ENCODE measurements at places on chromosomes 2 and 18.

DNA sequence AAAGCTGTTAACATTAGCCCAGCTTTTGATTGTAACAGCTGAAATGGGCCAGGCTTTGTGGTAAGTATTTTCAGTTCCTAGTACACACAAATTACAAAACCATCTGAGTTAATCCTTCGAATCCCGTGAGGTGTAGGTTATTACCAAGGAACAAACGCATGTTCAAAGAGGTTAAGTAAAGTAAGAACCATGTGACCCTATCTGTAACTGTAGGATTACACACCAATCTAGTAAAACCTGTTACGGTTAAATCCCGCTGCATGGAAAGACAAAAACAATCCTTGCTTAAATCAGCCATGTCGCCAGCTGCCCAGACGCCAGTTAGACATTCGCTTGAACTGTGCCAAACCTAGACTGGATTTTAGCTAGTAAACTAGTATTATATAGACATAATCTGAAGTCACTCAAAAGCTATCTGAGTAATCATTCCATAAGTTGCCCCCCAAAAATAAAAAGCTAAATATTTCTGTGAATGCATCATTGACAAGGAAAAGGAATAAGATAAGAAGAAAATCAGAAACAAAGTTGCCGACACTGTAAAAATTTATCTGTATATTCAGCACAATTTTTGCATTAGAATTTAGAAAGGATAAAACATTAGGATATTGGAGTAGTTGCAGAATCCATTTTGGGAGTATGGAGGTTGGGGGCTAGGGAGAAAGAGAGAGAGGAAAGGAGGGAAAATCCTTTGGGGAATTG lies 638.0 kb downstream of the CNTNAP5 start:
- DNase-seq, result no peak

DNA sequence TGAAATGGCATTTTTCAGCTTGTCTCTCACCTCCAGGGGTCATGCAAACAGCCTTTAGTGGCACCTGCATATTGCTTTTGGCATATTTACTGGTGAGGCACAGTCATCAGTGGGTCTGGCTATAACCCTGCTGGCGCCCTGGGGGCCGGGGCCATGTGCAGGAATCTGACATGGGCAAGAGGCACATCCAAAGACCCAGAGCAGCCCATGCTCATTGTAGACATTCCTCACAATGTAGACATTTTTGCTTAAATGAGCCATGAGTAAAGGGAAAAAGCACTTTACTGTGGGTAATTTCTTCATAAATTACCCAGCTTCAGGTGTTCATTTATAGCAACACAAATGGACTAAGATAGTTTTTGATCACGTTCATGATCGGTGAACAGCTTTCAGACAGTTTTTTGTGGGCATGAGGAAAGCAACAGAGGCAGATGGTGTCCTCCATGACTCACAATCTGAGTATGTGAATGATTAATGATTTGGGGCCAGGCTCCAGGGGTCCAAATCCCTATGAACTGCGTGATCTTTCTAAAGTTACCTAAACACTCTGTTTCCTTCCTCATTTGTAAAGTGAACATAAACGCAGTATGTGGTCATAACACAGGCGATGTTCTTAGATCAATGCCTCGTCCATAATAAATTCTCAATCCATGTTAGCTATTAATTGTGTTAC lies 85.8 kb downstream of the LIPG start:
- no peak for DNase-seq

- no peak for DNase-seq
Observed at GRCh38 chr2:39506215-39506614, 69.1 kb upstream of the MAP4K3 start.

DNA sequence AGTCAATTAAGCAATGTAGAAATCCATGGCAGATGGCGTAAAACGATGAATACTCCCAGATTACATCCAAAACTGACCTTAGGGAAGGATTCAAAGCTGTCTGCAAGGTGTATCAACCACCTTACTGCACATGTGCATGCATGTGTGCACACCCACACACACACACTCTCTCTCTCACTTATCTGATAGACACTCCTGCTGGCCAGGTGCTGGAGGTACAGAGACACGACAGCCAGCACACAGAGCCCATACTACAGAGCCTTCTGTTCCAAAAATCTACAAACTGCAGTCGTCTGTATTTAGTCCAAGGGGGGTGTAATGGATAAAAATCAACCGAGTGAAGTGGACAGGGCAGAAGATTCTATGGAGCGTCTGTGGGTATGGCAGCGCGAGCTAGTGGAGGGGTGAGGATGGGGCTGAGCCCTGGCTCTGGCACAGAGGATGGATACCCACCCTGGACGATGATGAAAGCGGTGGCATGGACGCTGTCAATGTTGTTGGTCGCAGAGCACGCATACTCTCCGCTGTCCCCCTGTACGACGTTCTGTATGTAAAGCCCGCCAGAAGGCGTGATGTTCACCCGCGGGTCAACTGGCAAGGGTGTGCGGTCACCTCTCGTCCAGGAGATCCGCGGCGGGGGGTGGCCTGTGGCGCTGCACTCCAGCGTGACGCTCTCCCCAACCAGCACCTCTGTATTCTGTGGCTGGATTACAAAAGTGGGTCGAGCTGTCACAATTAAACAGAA lies 78.4 kb downstream of the PXDN start:
- no peak for DNase-seq

- no peak for DNase-seq
Observed at GRCh38 chr2:225781991-225782390, 382.5 kb downstream of the NYAP2 start.

DNA sequence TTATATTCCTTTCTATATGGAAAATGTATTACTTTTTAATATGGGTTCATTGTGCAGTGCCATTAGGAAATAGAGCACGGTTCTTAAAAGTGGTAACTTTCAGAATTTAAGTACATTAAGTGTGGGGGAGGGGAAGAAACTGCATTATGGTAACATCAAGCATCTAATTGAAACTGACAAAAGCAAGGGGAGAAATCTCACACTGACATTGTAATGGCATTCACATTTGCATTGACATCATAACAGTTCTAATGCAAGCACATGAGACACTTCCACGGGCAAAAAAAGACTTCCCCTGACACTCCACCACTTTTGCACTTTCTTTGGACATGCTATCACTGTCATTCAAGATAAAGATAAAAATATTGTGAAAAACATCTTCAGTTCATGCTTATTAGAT lies 431.3 kb upstream of the SMIM21 start:
- no peak for DNase-seq

- DNase-seq, result no peak
Observed at GRCh38 chr2:24744356-24744755, 48.8 kb downstream of the PTRHD1 start.

- no peak for DNase-seq
Observed at GRCh38 chr2:216385478-216385877, 13.2 kb upstream of the MARCHF4 start.

DNA sequence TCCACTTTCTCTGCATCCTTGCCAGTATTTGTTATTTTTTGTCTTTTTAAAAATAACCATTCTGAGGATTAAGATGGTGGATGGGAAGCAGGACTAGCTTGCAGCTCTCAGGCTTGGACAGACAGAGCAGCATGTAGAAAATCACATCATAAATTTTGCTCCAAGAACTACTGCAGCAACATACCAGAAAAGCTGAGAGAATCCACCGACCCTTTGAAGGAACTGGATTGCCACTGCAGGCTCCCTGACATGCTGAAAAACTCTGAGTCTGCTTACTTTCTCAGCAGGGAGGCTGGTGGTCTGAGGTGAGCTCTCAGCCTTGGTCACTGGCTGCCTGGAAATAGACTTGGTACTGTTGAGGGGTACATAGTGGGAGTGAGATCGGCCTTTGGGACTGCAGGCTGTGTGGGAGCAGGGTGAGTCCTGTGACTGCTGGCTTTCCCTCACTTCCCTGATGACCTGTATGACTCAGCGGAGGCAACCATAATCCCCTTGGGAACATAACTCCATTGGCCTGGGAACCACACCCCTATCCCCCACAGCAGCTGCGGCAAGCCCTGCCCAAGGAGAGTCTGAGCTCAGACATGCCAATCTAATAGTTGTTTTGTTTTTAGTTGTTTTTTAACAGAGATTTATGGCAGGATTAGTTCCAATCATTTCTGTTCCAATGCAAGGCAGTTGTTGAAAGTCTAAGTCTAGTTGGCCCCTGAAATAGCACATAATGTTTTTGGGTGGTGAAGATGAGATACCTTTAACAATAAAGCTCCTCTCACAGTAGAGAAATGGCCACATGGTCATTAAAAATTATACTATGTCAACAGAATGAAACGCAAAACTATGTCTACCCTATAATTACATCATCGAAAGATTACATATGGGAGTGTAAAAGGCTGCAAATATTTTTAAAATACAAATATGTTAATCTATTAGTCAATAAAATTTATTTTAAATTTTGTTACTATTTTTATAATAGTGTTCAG lies 414.2 kb upstream of the CHAC2 start:
- no peak for DNase-seq

- no peak for DNase-seq
Observed at GRCh38 chr2:3839476-3839875, 136.1 kb downstream of the DCDC2C start.

DNA sequence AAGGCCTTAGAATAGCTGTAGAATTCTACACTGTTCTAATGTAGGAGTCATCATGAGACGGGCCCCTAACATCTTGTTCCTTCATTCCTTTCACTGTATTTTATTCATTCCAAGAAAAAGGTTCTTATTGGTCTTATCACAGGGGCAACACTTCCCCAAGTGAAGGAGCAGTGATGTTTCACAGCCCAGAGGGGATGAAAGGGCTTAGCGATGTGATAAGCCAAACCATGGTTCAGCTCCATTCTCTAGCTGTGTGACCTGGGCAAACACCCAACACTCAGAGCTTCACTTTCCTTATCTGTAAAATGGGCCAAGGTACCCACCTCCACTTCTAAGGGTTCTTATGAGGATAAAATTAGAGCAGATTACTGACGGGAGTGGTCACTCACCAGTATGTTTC lies 25.4 kb upstream of the HS6ST1 start:
- no peak for DNase-seq

GRCh38 chr2:241489733-241490680 lies 18.4 kb downstream of the STK25 start:
- DNase-seq, result no peak

DNA sequence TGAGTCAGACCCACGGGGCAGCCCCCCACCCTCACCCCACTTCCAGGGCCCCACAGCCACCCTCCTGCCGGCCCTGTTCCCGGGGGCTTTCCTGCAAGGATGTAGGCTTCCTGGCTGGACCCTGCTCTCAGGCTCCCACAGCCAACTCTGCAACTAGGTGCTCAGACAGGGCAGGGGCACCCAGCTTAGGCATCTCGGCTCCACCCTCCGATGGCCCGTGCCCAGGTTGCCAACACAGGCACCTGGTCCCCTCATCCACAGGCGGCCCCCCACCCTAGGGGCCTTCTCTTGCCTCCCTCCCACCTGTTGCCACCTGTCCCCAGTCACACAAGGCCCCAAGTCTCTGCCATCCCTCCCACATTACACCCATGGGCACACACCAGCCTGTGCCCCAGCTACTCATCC lies 34.6 kb downstream of the HS6ST1 start:
- no peak for DNase-seq

DNA sequence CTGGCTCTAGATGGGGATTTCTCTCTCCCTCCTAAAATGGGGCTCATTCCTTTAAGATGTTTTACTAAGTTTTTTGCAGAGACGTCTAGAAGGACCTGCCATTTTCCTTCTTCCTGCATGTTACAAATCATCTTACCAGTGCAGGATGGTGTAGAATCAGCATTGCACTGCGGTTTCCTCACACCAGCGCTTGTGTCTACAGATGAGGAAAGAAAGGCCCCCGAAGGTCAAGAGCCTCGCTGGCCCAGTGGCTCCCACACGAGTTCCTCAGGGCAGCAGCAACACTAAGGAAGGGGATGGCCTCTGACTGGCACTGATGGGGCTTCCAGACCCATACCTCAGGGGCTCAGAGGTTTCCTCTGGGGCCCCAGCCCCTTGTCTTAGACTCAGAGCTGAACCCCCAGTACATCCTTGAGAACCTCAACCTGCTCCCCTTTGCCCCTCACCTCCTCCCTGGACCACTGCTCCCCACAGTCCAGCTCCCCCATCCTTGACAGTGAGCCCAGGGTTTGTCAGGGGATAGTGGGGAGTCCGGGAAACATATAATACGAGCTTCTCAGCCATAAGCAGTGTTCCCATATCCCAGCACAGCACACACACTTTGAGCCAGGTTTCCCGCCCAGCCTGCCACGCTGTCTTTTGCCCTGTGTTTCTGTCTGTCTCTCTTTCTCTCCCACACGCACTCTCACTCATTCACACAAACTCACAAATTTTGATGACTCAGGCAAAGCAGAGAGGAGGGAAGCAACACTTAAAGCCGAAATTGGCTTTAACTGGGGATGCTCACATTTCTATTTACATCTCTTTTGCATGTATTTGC lies 29.4 kb downstream of the ZFP36L2 start:
- DNase-seq, result no peak

GRCh38 chr2:219571311-219572236 lies at the start of gene OBSL1:
TSS of gene OBSL1 (minus strand) at chr2:219571539. CDS start at chr2:219571232, 307 bp downstream.
- no peak for DNase-seq

DNA sequence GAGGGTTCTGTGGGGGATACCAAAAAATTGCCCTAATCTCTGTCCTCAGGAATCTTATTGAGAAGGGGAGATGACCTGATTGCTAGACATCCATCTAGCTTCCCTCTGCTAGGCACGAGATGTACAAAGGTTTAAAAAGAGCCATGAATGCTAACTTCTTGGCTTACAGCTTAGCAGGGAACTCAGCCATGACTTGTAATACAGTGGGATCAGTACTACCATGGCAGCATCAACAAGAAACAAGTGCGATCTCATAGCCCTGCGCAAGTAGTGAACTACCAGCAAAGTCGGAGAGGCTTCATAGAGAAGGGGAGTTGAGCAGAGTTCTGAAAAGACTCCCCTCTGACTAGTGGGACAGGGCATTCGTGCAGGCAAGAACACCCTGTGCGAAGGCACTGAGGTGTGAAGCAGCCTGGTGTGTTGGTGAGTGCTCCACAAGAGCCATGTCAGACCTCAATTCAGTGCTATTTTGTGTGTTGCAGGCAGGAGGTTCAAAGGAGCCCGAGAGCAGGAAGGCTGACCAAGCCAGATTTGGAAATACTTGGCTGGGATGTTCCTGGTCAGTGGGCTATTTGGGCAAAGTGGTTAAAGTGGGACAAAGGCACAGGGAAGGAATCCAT lies 130.0 kb downstream of the FMNL2 start:
- DNase-seq, result no peak

DNA sequence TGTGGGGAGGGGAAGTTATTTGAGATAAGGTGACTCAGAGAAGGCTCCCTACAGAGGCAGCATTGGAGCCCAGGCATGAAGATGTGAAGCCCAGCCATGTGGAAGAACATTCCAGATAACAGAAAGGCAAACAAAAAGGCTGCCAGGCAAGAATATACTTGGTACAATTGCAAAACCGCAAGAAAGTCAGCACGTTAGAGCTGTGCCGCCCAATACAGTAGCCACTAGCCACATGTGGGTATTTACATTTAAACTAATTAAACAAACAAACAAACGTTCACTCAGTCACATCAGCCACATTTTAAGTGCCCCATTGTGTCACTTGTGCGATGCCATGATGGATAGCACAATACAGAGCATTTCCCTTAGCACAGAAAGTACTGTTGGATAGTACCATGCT lies 179.6 kb downstream of the SATB2 start:
- no peak for DNase-seq

GRCh38 chr2:39571111-39571731 lies 94.5 kb upstream of the TMEM178A start:
- no peak for DNase-seq
